ENCODE measurements at places on chromosomes 11 and 22.

GRCh38 chr11:62830904-62831519, 839 bp downstream of the STX5 start:
- no peak for DNase-seq

DNA sequence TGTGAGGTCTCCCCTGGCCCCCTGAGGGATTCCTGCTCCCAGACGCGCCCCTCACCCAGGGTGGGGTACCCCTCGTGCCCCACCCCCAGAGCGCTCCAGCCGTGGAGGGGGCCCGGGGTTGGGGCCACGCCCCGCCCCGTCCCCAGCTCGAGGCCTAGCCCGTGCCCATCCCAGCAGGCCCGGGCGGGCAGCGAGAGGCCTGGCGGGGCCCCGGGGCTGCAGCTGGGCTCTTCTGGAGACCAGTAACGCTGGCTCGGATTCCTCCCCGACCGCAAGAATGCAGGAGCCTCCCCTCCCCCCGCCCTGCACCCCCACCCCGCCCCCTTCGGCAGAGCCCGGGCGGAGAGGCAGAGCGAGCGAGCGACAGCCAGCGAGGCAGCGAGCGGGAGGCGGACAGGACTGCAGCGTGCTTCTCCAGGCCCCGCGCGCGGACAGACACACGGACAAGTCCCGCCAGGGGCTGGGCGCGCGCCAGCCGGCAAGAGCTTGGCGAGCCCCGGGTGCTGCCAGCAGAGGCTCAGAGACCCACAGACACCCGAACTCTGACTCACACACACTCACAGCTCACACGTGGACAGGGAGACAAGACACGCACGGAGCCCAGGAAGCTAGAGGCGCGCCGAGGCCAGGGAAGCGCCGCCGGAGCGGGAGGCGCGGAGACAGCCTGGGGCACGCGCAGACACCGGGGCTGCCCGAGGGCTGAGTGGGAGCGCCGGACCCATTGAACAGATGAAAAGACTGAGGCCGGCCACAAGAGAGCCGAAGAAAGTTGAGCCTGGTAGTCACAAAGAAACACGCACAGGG, 15.2 kb downstream of the BCL9L start:
- DNase-seq, result peak; percentile 55

GRCh38 chr22:28179392-28179791, 260.3 kb upstream of the PITPNB start:
- DNase-seq, result no peak

DNA sequence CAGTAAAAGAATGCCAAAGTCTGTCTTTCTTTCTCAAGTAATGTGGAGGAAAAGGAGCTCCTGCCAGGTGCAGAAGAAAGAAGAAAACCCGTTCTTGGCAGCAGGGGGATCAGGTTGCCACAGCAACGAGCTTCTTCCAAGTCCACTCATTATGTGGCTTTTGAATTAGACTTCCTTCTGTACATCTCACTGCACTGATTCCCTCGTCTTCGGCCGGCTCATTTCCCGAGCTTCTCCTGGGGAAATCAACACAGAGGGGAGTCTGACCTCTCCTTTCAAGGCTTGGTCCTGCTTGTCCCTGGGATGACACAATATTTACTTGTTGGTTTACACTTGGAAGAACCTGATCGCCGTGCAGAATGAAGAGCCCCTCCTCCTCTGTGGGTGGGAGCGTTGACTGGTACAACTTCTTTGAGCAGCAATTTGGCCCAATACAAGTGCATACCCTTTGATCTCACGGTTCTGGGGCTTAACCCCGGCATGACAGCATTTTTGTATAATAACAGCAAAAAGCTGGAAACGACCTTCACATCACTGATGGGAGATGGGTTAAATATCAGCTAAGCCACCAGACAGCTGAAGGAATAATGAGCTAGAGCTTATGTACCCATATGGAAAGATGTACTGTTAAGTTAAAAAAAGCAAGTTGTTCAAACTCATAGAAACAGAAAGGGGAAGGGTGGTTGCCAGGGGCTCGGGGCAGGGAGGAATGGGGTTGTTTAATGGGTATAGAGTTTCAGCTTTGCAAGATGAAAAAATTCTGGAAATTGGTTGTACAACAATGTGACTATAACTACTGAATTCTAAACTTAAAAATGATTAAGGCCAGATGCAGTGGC, 35.4 kb downstream of the MCHR1 start:
- no peak for DNase-seq

GRCh38 chr22:22180738-22181285, 63.8 kb upstream of the VPREB1 start:
- DNase-seq, result no peak

DNA sequence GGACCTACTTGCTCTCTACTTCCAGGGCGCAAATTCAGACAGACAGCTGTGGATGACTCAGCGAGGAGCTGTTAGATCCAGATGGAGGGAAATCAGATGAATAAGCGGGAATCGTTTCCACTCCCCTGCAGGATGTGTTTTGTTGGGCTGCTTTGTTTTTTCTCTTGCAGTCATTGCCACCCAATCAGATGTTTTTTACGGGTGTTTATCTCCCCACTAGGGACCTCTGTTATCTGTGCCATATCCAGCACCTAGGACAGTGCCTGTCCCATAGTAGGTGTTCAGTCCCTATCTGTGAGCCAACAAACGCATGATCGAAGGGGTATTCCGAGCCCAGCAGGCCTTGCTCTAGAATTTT, 51.1 kb upstream of the PARVG start:
- no peak for DNase-seq

DNA sequence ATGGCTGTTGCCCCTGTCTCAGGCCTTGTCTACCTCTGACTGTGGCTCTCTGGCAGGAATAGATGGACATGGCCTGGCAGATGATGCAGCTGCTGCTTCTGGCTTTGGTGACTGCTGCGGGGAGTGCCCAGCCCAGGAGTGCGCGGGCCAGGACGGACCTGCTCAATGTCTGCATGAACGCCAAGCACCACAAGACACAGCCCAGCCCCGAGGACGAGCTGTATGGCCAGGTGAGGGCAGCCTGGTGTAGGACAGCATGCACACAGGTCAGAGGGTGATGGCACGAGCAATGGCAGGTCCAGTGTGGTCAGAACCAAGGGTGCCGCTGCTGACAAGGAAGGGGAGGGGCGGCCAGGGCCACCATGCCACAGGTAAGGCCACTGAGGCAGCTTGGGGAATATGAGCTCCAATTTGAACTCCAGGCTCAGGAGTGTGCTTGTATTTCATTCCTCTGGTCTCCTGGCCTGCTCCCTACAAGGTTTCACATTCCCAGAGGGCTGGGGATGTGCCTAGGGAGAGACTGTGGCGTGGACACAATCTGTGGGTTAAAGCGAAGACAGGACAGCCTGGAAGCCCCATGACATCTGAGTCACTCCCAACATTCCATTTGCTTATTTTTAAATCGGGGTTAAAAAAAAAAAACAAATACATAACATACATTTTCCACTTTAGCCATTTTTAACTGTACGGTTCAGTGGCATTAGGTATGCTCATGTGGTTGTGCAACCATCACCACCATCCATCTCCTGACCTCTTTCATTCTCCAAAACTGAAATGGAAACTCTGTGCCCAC, 562 bp downstream of the FOLR3 start:
- DNase-seq, result no peak

GRCh38 chr11:107705027-107705426, 6.8 kb downstream of the SLN start:
- no peak for DNase-seq

DNA sequence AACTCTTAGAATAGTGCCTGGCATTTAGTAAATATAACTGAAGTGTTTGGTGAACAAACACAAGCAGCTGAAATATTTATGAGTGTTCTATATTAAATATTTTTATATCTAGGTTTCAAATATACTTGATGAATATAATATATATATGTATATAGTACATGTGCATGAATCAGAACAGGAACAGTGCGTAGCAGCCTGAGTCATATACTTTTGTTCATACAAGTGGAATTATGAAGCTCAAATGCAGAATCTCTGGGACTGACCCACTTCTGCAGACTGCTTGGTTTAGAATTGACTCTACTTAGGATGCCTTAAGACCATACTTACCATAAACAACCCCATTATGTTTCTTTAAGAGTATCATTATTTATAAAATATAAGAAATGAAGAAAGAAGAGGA, 997.8 kb upstream of the RAG2 start:
- DNase-seq, result no peak

DNA sequence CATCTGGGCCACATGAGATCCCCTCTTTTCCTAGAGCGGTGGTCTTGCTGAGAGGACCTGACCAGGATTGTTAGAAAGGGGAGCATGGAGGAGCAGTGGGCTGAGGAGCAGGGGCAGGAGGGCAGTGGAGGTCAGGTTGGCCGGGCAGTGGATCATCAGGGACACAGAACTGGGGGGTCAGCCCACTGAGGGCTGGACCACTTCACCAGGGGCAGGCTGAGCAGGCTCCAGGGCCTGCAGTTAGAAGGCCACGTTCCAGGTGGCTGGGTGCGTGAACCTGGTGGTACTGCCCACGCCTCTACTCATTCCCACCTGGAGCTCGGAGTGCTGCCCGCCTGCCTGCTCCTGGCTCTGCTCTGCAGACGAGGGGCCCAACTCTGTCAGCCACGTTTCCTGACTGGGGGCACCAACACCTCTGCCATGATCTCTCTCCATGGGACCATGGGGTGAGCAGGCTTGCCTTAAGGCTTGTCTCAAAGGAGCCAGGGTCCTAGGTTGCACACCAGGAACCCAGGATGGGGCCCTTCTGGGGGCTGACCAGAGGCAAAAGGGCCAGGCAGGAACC, 9.7 kb downstream of the MRGPRF start:
- no peak for DNase-seq

GRCh38 chr11:12818333-12819015, 144.3 kb downstream of the TEAD1 start:
- no peak for DNase-seq

DNA sequence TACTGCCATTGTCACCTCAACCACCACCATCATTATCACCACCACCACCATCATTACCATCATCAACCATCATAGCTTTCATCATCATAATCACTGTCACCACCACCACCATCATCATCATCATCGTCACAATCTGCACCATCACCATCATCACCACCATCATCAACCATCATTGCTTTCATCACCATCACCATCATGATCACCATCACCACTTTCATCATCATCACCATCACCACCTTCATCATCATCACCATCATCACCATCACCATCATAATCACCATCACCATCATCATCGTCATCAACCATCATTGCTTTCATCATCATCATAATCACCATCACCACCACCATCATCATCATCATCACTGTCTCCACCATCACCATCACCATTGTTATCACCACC, 8.7 kb upstream of the OSBPL5 start:
- no peak for DNase-seq

DNA sequence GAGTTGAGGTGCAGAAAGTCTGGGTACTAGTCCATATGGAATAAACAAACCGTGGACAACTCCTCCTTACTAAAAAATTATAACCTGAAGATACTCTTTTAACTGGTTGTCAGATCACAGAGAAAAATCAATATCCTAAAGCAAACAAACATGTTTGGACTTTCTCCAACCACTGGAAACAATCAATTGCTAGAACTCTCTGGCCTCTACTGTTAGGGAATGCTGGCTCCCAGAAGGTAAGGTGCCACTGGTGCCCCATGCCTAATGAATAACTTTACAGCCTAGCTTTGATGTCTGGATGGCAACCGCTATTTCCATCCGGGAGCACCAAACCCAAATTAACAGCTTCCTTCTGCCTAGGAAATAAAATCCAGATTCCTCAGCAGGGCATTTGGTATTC, 74.5 kb downstream of the AMBRA1 start:
- DNase-seq, result no peak

- DNase-seq, result peak; percentile 53
These were observed 29.4 kb upstream of the SORL1 start for GRCh38 chr11:121422675-121423074.

DNA sequence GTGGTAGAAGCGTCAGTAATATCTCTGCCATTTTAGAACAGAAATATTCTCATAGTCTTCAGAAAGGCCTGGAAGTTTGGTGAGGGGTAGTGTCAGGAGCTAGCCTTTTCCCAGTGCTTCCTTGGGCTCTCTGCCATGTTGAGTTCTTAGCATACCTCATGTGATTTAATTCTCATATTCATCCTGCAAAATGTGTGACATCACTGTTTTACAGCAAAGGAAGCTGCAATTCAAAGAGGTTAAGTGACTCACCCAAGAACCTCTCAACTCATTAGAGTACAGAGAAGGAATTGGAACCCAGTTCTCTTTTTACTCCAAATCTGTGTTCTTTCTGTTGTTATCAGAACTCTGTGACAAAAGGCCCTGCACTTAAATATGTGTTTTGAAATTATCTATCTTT, 72.1 kb downstream of the RNF169 start:
- DNase-seq, result no peak
